ENCODE measurements at places on chromosomes 6 and 20.

DNA sequence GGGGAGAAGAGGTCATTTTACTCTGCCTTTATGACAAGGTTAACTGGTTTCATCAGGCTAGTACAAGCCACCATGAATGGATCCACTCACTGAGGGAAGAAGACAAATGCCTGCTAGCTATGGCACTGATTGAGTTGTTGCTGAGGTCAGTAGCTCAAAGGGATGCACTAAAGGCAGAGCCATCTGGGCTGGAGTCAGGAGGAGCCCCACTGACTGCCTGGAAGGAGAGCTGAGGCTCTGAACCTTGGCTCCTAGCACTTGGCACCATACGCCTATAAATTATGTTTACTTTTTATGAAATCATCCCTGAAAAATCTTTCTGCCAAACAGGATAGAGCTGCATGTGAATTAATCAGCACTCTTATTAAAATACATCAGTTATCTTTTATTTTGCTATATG lies 104.6 kb downstream of the DTD1 start:
- no peak for DNase-seq

DNA sequence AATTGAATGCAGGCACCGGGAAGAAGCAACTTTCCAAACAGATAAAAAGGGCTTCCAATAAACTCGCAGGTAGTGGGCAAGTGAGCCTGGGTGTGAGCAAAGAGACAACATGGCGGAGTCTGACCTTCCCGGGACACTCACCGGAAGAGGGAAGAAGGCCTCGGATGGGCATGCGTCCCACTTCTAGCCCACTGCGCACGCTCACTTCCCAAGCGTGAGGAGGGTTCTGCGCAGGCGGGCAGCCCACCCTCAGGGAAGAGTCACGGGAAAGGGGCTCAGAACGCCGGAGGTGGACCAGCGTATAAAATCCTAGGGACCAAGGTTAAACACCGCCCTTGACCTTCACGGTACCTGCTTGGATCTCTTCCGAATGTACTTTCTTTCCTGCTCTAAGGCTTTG lies 95.5 kb upstream of the AFDN start:
- no peak for DNase-seq

- DNase-seq, result no peak
Observed at GRCh38 chr6:133806382-133807140, 82.4 kb upstream of the TCF21 start.

GRCh38 chr6:105432797-105433196 lies 29.9 kb upstream of the PREP start:
- no peak for DNase-seq

- no peak for DNase-seq
Observed at GRCh38 chr20:63072991-63073737, 66.4 kb upstream of the BHLHE23 start.

DNA sequence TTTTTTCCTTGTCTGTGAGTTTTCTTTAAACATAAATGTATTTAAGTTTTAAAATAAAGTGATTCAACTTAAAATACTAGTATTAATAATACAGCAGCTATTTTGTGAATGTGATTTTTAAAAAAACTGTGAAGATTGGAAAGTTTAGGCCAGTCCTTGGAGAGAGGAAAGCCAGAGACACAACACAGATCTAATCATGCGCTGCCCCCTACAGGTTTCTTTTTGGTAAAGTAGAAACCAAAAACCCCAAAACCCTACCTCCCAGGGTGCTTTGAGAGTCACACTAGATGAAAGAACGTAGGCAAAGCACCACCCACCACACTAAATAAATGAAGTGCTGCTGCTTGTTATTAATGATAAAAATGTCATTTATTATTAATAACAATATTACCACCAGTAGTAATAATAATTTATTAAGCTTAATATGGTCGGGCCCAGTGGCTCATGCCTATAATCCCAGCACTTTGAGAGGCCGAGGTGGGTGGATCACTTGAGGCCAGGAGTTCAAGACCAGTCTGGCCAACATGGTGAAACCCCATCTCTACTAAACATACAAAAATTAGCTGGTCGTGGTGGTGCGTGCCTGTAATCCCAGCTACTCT lies 33.7 kb downstream of the SLC9A8 start:
- DNase-seq, result peak; percentile 85

DNA sequence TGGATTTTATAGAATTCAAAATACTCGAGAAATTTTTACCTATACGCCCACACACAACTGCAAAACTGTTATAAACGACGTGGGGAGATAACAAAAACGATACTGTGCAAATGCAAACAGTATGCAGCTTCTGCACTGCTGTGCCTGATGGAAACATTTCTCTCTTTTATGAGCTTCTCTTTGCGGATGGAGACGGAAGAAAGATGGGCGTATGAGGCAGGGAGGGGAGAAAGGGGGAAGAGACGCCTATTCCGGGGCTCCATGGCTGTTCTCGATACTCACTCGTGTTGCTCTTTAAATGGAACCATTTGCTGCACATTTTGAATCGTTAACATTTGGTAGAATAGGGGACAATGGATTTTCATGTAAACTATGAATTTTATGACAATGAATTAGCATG lies 69.1 kb upstream of the EXOC2 start:
- no peak for DNase-seq

DNA sequence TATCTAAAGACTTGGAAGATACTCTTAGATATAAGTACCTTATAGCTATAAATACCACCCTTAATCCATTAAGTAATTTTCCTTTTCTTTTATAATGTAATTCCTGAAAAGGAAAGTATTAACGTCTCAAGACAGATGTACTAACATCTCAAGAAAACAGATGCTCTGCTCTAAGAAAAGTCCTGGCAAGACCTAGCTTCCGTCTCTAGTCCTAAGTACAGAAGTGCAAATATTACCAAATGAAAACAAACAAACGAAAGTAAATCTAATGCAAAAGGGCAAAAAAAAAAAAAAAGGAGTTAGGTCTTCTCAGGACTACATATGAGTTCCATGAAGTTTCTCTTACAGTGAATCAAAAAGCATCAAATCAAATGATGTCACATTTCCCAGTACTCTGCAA lies 106.8 kb upstream of the PDE10A start:
- no peak for DNase-seq

- DNase-seq, result no peak
Observed at GRCh38 chr6:75429061-75429703, 64.4 kb downstream of the FILIP1 start.

GRCh38 chr6:15443119-15443830 lies 197.4 kb downstream of the JARID2 start:
- DNase-seq, result no peak

DNA sequence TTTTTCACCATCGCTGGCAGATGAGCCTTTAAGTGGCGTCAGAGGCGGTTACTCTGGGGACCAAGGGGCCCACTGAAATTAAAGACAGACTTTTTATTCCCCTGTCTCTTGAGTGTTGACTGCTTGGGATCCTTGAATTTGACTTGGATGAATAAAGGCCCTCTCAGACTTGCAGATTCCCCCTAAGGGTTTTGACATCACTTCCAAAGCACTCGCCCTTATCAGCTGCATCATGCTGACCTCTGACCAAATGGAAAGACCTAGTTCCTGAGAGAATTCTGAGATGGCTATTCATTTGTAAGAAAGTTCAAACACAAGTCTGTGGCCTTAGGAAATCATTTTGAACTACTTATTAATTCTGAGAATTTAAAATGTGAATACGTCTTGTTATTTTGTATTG lies 13.5 kb upstream of the MOXD1 start:
- no peak for DNase-seq

GRCh38 chr20:18773566-18773965 lies 40.0 kb upstream of the SCP2D1 start:
- DNase-seq, result no peak

DNA sequence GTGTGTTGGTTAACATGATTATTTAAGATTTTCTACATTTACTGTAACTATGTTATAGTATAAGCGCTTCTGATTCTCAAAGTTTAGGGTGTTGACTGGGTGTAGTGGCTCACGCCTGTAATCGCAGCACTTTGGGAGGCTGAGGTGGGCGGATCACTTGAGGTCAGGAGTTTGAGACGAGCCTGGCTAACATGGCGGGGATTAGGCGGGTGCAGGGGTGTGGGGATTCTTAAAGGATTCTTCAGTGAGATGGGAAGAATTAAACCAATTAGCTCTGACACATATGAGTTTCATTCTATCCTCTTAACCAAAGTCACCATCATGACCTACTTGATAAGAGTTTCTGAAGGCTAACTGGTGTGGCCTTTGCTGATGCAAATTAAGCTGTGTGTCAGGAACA lies 39.2 kb downstream of the GSTA4 start:
- no peak for DNase-seq

GRCh38 chr6:166936079-166936787 lies 20.1 kb downstream of the RNASET2 start:
- DNase-seq, result peak; percentile 59

GRCh38 chr6:34315780-34316179 lies 67.0 kb upstream of the SMIM29 start:
- DNase-seq, result peak; percentile 87

- DNase-seq, result peak; percentile 66
Observed at GRCh38 chr6:8904754-8905153, 469.4 kb upstream of the SLC35B3 start.

- DNase-seq, result no peak
Observed at GRCh38 chr6:95544517-95545225, 32.7 kb upstream of the MANEA start.

- no peak for DNase-seq
Observed at GRCh38 chr6:144223686-144224085, 61.4 kb upstream of the UTRN start.

- no peak for DNase-seq
Observed at GRCh38 chr6:41824571-41825569, 37.4 kb downstream of the TOMM6 start.

DNA sequence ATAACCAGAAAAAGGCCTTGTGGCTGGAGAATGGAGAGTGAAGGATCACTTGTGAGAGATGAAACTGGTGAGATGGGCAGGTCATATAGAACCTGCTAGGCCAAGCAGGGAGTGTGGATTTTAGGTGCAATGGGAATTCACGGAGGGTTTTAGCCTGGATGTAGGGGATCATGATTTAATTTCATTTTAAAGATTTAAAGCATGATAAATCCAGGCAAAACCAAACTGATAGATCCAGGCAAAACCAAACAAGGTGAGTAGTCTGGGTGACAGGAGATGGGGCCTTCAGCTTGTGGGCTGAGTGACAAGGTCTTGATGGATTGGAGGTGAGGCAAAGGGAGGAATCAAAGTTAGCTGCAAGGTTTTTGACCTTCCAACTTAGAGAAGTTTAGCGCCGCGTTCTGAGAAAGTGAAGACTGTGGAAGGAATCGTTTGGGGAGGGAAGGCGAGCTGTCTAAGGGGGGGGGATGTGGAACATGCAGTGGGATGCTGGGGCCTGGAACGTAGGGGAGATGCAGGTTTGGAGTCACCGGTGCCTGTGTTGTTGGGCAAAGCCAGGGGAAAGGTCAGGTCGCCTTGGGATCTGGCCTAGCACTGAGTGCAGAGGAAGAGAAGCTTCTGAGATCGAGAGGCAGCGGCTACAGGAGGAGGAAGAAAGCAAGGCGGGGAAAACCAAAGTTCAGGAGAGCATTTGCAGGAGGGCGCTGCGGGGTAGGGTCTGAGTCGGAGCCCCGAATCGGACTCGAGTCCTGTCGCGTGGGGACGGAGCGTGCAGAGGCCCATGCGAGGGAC lies 1.3 kb upstream of the PLCG1 start:
- peak; percentile 55 for DNase-seq

DNA sequence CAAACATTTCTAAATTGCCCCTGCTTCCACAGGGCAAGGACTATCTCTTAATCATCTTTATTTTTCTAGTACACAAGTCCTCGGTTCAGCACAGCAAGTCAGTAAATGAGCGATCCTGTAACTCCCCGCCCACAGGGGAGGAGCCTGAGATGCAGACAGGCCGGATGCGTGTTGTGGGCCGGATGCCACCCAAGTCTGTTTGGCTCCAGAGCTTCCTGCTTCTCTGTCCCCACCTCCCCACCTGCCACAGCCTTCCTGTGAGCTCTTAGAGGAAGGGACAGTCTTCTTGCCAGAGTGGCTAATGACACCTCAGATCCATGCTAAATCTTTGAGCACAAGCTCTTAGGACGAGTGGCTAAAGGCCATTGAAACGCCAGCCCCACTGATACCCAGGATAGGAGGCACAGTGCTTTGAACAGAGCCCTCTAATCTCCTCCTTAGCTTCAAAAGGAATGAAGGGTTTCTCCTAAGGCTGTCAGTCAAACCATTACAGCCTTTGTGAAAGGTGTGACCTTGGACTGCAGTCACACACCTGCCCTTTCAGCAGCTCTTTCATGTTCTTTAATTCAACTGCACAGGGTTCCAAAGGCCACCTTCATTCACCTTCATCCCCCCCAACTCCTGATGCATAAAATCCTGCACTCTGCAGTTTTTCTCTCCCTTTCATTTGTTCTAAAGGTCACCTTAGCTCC lies 264.3 kb downstream of the TFAP2C start:
- DNase-seq, result no peak

DNA sequence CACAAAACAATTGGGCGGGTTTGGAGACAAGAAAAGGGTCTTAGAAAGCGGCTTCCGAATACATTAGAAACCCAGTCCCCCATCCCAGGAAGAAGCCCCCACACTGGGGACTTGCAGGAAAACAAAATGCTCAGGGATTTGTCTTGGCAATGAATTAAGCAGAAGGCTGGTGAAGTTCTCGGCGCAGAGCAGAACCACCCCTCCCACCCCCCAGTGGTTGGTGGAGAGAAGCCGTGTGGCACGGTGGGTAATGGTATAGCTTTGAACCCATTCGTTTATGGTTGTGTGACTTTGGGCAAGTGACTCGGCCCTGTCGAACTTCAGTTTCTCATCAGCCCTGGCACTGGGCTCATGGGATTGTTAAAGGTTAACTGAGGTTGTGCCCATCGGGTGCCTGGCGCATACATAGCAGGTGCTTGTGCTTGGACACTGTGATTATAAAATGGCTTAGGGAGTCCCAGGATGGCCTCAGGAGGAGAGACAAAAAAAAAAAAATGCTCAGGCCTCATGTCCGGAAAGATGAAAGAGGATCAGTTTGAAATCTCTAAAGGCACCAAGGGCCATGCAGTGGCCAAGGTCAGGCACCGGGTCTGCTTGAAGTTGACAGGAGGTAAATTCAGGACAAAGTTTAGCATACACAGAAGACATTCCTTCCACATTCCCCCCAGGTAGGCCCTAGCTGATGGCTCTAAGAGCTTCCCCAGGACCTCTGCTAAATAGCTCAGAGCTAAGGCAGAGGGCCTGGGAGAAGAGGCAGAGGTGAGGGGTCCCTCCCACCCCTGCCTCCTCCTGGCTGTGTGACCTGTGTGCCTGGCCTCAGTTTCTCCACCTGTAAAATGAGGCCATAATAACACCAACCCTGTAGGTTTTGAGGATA lies 120.1 kb upstream of the PTPN1 start:
- DNase-seq, result no peak

DNA sequence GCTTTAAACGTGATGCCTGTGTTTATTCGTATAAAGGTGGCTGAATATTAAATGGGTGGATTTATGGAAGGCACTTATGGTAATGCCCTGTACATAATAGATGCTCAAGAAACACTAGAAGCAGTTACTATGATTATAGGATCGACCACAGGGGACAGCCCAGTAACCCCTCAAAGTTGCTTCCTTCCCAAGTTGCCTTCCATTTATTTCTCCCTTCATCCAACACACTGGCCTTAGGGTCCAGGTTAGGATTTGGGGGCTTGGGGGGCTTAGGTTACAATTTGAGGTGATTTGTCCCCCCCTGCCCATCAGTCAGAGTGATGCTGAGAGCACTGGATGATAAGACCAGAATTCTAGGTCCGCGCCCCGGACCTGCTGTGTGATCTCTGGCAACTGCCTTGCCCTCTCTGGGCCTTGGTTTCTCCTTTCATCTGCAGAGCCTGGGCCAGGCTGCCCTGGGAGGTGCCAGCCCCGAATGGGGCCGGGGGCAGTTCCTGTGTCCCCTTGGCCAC lies 101.5 kb downstream of the CEBPB start:
- DNase-seq, result no peak

GRCh38 chr6:154653385-154653784 lies 79.8 kb upstream of the SCAF8 start:
- no peak for DNase-seq

Data from Karpas-422 (cell line).